ENCODE measurements at places on chromosomes 12 and 14.

- H3K4me1 ChIP-seq: peaks cover 11% of the 10 kb centered on the region
- H3K36me3 ChIP-seq: no peaks in the 10 kb centered on the region
- no peak overlapping the region for H3K4me3 ChIP-seq
- no peaks in the 10 kb centered on the region for H3K27me3 ChIP-seq
- H3K27ac ChIP-seq: no peak overlapping the region
These were observed 42.3 kb downstream of the IRF2BPL start for GRCh38 chr14:76986231-76986565.

- no peaks in the 10 kb centered on the region for H3K27me3 ChIP-seq
- H3K4me3 ChIP-seq: no peak overlapping the region
- no peak for DNase-seq
These were observed 79.2 kb downstream of the FERMT2 start for GRCh38 chr14:52871606-52872005.

GRCh38 chr12:104478396-104479122, 21.8 kb downstream of the CHST11 start:
- H3K4me1 ChIP-seq: peaks cover 38% of the 10 kb centered on the region
- H3K27me3 ChIP-seq: no peaks in the 10 kb centered on the region
- no peaks in the 10 kb centered on the region for H3K36me3 ChIP-seq
- peak; percentile 33 for DNase-seq
- peak overlapping the region; percentile 57 for H3K4me3 ChIP-seq
- H3K27ac ChIP-seq: peak overlapping the region; percentile 75

DNA sequence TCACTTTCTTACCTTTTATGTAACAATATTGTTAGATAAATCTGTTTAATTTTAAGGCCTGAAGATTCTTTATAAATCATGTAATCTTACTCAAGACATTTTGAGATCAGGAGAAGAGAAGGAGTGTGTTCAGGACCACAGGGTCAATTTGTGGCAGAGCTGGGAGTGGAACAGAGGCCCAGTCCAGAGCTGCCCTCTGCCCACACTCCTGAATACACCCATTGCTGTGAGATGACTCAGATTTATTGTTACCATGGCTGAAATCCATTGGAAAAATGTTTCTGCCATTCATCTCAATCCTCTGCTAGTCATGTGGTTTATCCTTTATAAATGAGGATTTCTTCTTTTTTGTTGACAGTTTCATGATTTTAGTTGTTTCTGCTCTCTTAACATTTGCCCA, 100.5 kb upstream of the STXBP6 start:
- H3K27me3 ChIP-seq: no peaks in the 10 kb centered on the region
- DNase-seq: no peak
- H3K4me1 ChIP-seq: no peaks in the 10 kb centered on the region
- H3K4me3 ChIP-seq: no peak overlapping the region
- H3K36me3 ChIP-seq: no peaks in the 10 kb centered on the region

DNA sequence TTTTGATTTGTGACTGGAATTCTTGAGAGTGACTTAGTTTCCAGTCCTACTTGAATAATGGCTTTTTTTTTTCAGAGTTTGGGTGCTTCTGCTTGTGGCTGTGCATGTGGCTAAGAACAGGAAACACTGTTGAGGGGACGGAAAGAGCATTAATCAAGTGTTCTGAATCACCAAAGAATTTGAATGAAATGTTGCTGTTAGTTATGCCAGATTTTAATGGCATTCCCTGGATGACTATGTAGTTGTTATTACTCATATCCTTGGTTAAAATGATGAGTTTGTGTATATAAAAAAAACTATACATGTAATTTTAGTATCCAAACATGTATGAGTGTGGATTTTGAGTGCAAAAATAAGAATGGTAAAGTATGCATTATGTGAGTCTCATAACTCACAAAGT, 347.9 kb downstream of the BCAT1 start:
- no peak overlapping the region for H3K4me3 ChIP-seq
- H3K27me3 ChIP-seq: no peaks in the 10 kb centered on the region
- no peaks in the 10 kb centered on the region for H3K36me3 ChIP-seq
- no peak overlapping the region for H3K27ac ChIP-seq

GRCh38 chr14:93056840-93057585, 58.7 kb downstream of the ITPK1 start:
- H3K27me3 ChIP-seq: no peaks in the 10 kb centered on the region
- no peak for DNase-seq
- H3K4me1 ChIP-seq: peaks cover 36% of the 10 kb centered on the region
- H3K4me3 ChIP-seq: no peak overlapping the region

Measured in T-cell (primary cell).